ENCODE measurements at places on chromosomes 3 and 15. TPM values are rescaled to one million over a fixed set of nuclear protein-coding genes. Genes with fewer than 3 reads are reported as not detected.

ITGA11 gene
- polyA plus RNA-seq: not detected

LRRIQ4 gene
- not detected for polyA plus RNA-seq

SLC6A1 gene
- polyA plus RNA-seq: not detected

SLC38A3 gene
- polyA plus RNA-seq: not detected

TTLL13 gene
- polyA plus RNA-seq: not detected
